ENCODE measurements at places on chromosomes 1 and 21. TPM values are rescaled to one million over a fixed set of nuclear protein-coding genes. Genes with fewer than 3 reads are reported as not detected.
A peak's percentile ranks its signal among the peaks of the same experiment; 100 is the strongest.

DNA sequence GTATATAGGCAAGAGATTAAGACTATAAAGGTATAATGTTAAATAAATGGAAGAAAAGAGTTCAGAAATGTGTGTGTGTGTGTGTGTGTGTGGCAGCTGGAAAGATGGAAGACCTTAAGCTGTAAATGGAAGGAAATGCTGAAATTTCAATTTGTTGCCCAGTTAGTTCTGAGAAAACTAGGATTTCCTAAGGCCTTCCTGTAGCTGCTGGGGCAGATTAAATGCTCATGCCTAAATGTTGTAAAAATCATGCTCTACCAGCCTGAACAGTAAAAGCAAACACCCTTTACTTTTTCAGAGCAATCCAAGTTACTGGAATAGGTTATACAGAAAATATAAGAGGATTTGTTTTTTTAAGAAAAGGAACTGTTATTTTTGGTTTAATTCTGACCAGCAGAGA lies 8.3 kb downstream of the ADCY10 start:
- no peak for DNase-seq

DNA sequence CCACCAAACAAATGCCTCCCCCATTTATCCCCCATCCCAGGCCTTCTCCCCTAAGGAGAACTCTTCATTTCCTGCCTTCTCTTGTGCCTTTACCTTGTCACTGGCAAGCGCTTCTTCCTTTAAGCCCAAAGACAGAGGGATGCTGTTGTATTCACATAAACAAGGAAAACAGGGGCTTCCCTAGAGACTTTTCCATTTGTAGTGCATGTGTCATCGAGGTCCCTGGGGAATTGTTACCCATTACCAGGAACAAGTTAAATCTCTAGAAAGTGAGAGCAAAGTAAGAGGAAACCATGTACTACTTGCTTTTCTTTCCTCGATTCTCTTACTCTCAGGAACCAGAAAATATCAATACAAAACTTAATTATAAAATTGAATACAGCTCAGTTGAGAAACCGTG lies 114.4 kb upstream of the DPT start:
- DNase-seq = no peak

DNA sequence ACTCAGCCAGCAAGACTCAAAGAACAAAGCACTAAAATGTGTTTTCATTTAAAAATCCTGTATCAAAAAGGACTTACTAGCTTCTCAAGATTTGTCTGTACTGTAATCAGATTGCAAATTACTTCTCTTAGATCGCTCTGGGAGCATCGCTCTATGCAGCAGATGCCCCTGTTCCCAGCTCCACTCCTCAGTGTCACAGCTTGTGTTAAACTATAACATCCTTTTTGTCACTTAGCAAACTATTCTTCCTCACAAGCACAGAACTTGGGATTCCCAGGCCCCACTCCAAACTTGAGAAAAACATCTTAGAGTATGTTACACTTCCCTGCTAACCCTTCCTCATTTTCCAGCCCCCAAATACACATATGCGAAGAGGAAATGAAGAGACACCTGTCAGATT lies 85.1 kb upstream of the CHRM3 start:
- no peak for DNase-seq

DNA sequence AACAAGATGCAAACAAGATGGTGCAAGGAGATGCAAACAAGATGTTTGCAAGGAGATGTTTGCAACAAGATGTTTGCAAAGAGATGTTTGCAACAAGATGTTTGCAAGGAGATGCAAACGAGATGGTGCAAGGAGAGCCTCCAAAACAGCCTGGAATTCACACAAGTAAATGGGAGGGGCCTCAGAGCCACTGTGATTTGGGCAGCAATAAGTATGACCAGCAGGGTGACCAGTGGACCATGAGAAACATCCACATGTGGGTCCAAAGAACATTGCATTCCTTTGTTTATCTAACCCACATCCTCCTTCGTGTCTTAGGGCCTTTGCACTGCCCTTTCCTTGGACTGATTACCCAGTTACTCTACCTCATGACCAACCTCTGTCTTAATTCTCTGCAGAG lies 162.9 kb downstream of the PLPP3 start:
- no peak for DNase-seq

DNA sequence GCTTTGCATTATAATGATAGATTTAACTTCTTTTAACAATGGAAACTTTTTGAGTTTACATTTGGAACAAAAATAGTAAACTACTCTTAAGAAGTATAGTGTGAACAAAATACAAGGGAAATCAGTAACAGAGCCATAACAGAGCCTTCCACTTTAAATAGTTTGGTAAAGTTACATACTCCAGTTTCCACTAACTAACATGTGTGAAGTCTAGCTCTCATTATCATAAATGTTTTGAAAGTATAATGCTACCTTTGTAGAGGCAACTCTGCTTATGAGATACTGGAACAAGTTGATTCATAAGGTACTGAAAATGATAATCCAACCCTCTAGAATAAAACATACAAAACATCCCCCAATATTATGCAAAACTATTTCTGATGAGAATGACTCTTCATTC lies 1155.1 kb upstream of the ADGRL2 start:
- DNase-seq = no peak

NLRP3 gene
- not detected for total RNA-seq

- DNase-seq = peak; percentile 21
Measured at GRCh38 chr1:104182251-104182650, 432.6 kb downstream of the AMY1C start.

- DNase-seq = no peak
Measured at GRCh38 chr1:167404161-167404888, 114.0 kb downstream of the CD247 start.

GRCh38 chr1:78691995-78692747 lies 42.5 kb downstream of the IFI44 start:
- no peak for DNase-seq

PTP4A2 gene
- total RNA-seq = 260 TPM

Measured in GM23338 (cell line).